ENCODE measurements at places on chromosomes 3 and 15. TPM values are rescaled to one million over a fixed set of nuclear protein-coding genes. Genes with fewer than 3 reads are reported as not detected.

ISL2 gene
- total RNA-seq = 0.21 TPM

GNB4 gene
- total RNA-seq = 22.6 TPM

CGNL1 gene
- total RNA-seq = under 0.01 TPM

GABRG3 gene
- under 0.01 TPM for total RNA-seq

ZNF774 gene
- under 0.01 TPM for total RNA-seq
